ENCODE measurements at places on chromosomes 11 and 22. TPM values are rescaled to one million over a fixed set of nuclear protein-coding genes. Genes with fewer than 3 reads are reported as not detected.
A peak's percentile ranks its signal among the peaks of the same experiment; 100 is the strongest.

DNA sequence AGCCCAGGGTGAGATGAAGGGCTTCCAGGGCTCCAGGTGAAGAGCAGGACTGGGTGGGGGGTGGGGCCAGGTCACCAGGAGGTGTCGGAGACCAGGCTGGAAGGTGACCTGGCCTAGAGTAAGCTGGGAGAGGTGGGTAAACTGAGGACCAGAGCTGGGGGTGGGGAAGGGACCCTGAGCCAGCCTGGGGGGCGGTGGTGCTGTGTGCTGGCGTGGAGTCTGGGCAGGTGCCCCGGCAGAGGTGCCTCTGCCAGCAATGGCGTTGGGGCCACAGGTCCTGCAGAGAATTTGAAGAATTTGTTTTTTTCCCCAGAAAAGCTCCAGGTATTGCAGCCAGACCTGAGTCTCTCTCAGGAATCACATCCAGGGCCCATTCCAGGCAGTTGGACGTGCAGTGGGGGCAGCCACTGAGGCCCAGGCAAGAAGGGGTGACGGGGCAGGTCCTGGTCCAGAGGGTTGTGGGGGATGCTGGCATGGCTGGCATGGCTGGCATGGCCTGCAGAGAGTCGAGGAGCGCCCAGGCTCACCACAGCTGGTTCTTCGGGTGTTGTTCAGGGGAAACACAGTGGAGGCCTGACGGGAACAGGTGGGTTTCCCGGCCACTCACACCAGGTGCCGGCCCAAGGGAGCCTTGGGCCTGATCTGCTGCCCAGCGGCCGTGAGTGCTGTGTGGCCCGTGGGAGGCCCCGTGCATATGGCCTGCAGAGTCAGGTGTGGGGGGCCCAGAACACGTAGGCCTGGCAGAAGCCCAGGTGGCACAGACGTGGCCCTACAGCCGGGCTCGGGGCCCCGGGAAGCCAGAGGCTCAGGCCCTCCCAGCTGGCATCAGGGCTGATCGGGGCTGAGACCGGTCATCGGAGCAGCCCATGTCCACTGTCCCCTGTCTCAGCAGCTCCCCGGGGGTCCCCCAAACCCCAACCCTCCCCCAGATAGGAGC is 6.4 kb upstream of the MUC6 start:
- peak; percentile 56 for DNase-seq

DNA sequence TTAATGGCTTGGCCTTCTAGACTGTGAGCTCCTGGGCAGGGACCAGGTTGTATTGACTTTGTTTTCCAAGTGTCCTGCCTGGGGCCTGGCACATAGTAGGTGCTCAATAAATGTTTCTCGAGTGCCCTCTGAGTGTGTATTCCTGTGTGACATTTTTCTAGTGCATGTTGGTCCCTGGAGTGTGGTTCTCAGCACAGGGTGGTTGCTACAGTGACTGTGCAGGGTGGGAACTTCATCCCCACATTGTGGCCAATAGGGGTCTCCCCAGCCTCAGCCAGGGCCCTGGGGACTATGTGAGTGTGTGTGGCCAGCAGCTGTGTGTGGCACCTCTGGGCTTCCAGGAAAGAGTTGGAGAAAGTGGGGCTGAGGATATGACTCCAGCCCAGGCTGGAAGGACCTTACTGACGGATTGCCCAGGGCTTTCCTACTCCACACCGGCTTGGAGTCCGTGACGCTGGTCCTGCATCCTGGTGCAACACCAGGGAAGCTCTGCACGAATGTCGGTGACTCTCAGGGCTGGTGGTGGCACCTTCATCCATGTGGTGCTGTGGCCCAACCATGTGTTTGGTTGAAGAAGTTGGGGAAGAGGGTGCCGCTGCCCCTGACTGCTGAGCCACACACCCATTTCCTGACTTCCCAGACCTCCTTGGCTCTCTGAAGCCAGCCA is 9.0 kb upstream of the MARK2 start:
- DNase-seq: no peak

GRCh38 chr22:44797181-44797725 is 44.9 kb downstream of the ARHGAP8 start:
- no peak for DNase-seq

- DNase-seq: no peak
Measured at GRCh38 chr22:22168190-22168940, 76.2 kb upstream of the VPREB1 start.

- peak; percentile 66 for DNase-seq
Measured at GRCh38 chr11:64743591-64744543, at the start of gene RASGRP2. Gene RASGRP2, minus strand, starts transcription at chr11:64744142. Its CDS starts 1,276 bp downstream, at chr11:64742866.

- peak; percentile 53 for DNase-seq
Measured at GRCh38 chr22:42313804-42314581, 43.5 kb upstream of the TCF20 start.

GRCh38 chr11:30281476-30282288 is 41.2 kb upstream of the ARL14EP start:
- DNase-seq: no peak

- peak; percentile 72 for DNase-seq
Measured at GRCh38 chr11:134050541-134051383, 18.1 kb upstream of the JAM3 start.

- DNase-seq: no peak
Measured at GRCh38 chr11:11793073-11793472, 48.7 kb upstream of the USP47 start.

RAB36 gene
- 1.2 TPM for total RNA-seq

RAB39A gene
- total RNA-seq: 0.19 TPM

FAM83F gene
- total RNA-seq: 12.1 TPM

MAPK8IP2 gene
- 2.8 TPM for total RNA-seq

Measured in pancreas (tissue), 10 donors.